ENCODE measurements at places on chromosomes 1 and 21.
A peak's percentile ranks its signal among the peaks of the same experiment; 100 is the strongest.

DNA sequence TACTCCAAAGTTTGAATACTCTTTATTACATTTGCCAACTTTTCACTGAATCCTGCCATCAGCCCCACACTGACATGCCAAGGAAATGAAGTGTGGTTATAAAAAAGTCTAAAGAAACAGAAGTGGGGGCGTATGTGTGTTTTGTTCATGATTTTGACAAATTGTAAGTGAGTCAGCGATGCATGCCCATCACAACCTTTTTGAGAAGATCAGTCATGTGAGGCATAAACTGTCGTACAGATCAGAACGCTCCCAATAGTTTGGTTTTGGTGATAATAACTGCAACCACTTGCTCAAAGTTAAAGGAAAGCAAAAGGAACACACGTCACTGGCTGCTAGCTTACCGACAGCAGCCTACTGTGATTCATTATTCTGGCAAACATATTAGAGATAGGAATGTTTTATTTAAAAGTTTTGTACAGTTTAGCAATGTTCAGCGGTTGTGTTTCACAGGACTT, 95.6 kb downstream of the RGS2 start:
- DNase-seq: no peak

DNA sequence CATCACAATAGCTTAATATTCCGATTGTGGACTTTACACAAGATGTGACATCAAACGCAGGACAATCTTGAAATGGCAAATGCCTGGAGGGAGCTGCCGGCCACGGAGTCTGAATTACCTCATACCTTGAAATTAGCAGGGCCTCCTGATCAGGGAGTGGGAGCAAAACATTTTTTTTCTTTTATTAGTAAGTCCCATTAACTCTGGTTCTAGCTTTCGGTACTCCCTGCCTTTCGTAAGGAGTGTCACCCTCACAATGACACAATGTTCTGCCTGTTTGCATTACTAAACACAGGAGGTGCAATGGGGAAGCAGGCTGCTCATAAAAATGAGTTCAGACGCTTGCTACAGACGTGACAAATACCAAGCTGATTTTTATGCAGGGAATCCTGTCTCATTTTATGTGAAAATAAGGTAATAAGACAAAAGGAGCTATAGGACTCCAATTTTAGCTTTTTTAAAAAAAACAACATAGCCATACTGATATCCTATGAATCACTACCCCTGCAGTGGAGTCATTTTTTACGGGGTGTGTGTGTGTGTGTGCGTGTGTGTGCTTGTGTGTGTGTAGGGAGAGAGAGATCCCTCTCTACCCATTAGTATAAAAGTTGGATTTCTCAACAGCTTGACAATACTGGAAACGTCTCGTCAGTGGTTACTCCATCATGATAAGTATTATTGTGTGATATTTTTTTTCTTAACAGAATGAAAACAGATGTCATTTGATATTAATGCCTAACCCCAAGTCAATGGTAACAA, 205.1 kb upstream of the RUNX1 start:
- no peak for DNase-seq

DNA sequence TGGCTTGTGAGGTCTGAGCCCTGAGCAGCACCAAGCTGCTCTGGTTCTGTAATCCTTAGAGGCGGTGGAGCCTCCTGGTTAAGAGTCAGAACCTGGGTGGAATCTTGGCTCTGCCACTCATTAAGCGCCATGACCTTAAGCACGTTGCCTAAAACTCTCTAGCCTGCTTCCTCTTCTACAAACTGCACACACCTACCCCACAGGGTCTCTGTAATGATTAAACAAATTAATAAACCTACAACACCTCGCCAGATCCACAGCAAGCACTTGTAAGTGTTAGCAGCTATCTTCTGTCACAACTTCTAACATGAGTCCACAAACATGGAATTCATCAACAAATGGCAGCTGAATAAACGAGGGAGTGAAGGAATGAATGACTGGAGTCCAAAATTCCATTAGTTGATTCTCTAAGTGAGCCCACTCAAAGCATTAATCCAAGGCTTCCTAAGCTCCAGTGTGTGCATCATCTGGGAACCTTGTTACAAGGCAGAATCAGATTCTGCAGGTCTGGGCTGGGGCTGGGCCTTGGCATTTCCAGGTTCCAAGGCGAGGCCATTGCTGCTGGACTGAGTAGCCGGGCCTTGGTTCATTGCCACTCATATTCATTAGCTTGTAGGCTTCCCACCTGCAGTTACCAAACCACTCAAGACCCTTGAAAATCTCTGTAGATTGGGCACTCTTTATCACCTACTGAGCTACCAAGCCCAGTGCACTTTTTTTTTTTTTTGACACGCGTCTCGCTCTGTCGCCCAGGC, 168.6 kb downstream of the HIVEP3 start:
- DNase-seq: no peak

DNA sequence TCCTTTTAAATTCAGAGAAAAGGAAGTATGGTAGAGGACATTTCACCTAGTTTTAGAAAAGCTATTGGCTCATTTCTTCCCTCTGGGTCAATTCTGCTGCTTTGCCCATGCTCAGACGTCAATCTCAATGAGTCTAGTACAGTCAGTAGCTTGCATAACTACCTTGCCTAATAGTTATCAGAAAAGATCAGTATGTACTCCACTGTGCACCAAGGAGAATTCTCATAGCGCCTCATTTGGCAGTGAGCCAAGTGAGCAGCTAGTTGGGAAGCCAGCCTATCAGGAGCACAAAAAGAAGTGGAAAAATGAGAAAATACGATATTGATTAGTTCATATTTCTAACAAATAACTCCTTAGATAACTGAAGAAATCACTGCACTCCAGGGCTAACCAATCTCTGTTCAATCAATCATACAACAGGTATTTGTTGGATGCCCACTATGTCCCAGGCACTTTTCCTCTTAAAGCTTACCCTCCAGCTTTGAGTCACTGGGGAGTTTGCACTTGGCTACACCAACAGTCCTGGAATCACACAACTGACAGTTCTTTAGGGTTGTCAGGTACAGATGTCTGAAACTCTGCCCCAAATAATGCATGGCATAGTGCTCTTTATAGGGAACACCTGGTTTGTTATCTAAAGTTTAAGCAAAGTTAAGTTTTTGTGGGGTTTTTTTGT, 50.2 kb downstream of the PRDX6 start:
- DNase-seq: no peak

GRCh38 chr1:167905182-167905581, 8.8 kb downstream of the ADCY10 start:
- no peak for DNase-seq

DNA sequence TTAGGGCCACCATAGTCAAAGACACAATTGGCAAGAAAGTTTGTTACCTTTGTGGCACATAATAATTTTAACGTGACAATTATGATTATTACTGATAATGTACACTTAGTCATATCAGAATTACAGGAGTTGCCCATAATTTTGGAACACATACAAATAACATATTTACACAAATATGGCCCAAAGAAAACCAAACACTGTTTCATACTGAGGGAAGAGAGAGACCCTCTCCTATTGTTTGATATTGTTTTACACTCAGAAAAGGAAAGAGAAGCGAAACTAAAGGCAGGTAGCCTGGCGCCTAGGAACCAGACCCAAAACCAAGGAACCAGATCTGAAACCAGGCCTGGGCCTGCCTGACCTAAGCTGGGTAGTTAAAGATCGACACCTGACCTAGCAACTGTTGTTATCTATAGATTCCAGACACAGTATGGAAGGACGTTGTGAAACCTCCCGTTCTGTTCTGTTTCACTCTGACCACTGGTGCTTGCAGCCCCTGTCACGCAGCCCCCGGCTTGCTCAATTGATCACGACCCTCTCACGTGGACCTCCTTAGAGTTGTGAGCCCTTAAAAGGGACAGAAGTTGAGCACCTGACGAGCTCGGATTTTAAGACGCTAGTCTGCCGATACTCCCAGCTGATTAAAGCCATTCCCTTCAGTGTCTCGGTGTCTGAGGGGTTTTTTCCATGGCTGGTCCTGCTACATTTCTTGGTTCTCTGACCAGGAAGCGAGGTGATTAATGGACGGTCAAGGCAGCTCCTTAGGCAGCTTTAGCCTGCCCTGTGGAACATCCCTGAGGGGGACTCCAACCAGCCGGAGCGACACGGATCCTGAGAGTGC, 27.9 kb downstream of the C1orf115 start:
- no peak for DNase-seq

DNA sequence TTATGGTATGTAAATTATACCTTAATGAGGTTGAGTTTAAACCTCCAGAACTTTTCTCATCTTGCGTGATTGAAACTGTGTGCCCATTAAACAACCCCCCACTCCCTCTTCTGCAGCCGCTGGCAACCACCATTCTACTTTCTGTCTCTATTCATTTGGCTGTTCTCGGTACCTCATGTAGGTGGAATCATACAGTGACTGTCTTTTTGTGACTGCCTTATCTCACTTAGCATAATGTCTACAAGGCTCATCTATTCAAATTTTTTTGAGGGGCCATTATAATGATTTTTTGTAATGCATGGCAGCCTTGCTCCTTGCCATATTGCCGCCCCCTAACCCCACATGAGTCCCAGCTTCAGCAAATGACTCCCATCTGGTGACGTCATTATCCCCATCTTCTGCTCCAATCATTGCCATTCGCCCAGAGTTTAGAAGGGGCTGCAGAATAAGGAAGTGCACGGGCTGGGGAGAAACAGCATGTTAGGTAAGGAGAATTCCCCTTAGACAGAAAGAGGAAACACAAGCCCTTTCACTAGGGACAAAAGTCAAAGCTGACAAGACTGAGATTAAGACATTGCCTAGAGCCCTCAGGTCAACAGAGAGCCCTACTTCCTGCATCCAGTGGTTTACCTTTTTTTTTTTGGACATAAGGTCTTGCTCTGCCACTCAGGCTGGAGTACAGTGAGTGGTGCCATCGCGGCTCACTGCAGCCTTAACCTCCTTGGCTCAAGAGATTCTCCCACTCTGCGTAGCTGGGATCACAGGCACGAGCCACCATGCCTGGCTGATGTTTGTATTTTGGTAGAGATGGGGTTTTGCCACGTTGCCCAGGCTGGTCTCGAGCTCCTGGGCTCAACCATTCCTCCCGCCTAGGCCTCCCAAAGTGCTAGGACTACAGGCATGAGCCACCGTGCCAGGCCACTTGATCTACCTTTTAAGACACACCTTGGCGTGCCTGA, 78.4 kb upstream of the ERRFI1 start:
- no peak for DNase-seq

DNA sequence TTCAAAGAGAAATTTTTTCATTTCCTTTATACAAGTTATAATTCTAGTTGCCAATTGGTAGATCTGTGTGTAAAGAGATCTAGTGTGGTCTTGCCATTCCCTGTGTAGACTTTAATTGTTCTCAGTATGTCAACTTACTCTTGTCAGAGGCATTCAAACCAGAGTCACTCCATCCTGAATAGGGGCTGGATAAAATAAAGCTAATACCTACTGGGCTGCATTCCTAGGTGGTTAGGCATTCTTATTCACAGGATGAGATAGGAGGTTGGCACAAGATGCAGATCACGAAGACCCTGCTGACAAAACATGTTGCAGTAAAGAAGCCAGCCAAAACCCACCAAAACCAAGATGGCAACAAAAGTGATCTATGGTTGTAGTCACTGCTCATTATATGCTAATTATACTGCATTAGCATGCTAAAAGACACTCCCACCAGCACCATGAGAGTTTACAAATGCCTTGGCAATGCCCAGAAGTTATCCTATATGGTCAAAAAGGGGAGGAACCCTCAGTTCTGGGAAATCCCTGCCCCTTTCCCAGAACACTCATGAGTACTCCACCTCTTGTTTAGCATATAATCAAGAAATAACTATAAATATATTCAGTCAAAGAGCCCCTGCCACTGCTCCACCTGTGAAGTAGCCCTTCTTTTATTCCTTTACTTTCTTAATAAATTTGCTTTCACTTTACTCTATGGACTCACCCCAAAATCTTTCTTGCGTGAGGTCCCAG, 74.0 kb upstream of the ADAMTS5 start:
- no peak for DNase-seq

DNA sequence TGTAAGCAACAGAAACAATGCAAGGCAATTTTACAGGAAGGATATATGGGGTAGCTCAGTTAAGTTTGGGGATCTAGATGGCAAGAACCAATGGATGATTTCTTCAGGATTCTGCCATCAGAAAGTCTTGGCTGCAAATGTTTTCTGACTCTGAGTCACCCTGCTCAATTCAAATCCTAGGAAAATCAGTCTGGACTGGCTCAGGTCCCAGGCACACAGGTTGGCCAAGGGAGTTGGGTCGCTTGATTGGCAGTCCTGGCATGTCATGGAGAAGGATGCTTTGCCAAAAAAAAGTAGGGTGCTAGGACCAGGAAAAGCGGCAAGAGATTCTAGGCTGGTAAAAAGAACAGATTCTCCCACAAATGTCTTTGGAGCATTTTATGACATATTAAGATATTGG, 28.9 kb upstream of the S1PR1 start:
- DNase-seq: no peak

GRCh38 chr1:40316595-40317393, at the start of gene COL9A2:
Gene COL9A2 (minus strand): TSS chr1:40317286. CDS start chr1:40317197, 89 bp downstream.
- peak; percentile 61 for DNase-seq

GRCh38 chr1:24702511-24703293, 42.5 kb upstream of the CLIC4 start:
- peak; percentile 66 for DNase-seq

DNA sequence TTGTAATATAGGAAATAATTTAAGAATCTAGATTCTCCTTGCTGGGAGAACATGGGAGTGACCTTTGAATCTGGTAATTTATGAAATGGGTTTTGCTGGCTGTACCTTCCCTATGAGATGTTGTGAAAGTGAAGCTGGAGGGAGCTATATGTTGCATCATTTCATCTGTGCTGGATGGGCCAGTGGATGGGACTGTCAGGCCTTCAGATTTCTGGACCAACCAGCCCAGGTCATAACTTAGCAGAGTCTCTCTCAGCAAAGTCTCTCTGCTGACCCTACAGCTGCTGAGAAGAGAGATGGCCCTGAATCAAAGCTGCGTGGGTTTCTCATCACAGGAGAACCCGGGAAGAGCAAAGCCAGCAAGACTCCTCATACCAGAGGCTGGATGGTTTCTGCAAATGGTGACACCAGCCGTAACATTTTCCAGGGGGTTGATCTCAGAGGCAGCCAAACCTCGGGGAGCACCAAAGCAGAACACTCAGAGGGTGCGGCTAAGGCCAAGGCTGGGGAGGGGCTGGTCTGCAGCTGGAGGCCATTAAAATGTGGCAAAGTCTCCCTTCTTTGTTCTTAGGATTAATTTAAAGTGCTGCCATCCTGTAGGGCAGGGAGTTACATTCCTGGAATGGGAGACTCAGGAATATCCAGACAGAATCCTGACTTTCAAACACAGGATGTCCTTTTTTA, 18.2 kb upstream of the PTGFRN start:
- no peak for DNase-seq

DNA sequence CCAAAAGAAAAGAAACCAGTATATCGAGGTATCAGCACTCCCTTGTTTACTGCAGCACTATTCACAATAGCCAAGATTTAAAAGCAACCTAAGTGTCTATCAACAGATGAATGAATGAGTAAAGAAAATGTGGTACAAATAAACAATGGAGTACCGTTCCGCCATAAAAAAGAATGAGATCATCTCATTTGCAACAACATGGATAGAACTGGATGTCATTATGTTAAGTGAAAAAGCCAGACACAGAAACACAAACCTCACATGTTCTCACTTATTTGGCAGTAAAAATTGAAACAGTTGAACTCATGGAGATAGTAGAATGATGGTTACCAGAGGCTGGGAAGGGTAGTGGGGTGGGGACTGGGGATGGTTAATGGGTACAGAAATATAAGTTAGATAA, 4.3 kb upstream of the GNG5 start:
- DNase-seq: no peak

Measured in NCI-H2081 (cell line).